Right renal cortex interstitium (tissue), 3 donors: ENCODE measurements at places on chromosomes 5 and 9. TPM values are rescaled to one million over a fixed set of nuclear protein-coding genes. Genes with fewer than 3 reads are reported as not detected.

The REEP2 gene
- polyA plus RNA-seq, result 7.2 TPM

The TMEM174 gene
- polyA plus RNA-seq, result 24.3 TPM

The ENTPD2 gene
- polyA plus RNA-seq, result 3.9 TPM

The CDKN2B gene
- polyA plus RNA-seq, result 0.23 TPM

The PRRC1 gene
- 87.9 TPM for polyA plus RNA-seq

The CDH12 gene
- 7.4 TPM for polyA plus RNA-seq

The NXNL2 gene
- polyA plus RNA-seq, result 2.1 TPM

The LHX3 gene
- polyA plus RNA-seq, result not detected

GRCh38 chr9:127390563-127390962, 6.4 kb upstream of the SLC2A8 start:
- DNase-seq, result no peak

GRCh38 chr5:178469975-178470759, 120.0 kb downstream of the COL23A1 start:
- DNase-seq, result no peak

DNA sequence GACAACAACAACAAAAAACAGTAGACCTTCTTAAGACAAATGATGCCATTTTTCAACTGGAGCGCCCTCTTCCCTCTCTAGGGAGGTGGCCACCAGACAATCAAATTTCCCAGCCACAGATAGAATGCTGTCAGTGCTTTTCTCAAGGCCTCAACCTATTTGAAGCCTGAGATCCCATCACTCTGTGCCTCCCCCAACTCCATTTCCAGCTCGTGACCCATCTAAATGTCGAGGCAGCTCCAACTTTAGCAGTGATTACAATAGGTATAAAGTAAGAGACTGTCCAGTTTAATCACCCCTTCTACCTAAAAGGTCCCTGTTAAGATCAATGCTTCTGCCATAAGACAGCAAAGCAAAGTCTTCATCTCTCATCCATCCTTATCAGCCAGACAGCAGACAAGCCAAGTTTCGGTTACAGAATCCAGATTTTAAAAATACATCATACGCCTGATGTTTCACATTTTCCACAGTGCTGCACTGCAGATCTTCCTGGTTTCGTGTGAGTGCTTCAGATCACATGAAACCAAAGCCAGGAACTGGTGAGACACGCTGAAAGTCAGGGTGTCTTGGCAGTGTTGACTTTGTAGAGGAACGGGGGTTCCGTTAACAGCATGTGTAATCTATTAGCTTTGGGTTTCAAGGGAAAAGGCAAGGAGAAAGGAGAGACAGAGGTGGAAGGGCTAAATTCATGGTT, 447.8 kb downstream of the ENC1 start:
- no peak for DNase-seq

DNA sequence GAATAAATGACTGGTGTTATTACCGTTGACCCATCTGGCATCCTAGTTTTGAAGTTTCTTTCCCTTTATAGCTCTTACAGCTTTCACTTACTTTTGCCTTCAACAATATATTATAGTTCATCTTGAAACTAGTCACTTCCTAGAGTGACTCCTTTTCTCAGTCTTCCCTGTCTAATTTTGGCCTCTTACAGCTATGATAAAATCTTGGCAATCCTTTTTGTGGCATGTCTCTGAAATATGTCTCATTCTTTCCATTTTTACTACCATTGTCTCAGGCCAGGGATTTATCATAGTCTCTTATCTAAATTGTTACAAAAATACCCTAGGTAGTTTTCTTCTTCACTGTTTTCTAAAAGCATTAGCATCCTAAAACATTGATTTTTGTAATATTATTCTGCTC, 621.3 kb upstream of the ZNF608 start:
- DNase-seq, result no peak

DNA sequence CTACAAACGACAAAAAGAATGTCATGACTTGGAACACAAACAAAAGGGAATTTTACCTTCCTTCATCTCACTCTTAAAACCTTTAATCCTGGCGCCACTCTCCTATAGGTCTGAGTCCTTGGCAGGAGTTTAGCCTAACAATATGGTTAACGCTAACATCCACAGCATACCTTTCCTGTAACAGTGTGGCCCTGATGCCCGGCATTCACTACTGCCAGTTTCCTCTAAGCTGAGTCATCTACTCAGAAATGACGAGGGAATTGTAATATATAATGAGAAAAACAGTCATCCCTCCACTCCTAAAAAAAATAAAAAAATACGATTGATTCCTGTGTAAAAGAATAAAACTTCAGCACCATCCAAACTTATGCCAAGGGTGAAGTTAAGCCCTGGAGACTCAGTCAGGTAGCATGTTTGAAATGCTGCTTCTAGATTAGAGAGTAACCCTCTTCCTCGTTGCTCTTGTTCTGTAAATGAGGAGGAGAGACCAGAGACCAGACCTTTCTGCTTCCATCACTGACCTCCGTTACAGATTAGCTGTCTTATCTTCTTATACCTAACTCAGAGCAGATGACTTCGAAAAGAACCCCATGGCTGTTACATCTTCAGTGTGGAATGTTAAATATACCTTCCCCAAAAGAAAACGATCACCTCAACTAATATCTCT, 37.4 kb downstream of the CCDC125 start:
- no peak for DNase-seq

- no peak for DNase-seq
These were observed 1.3 kb downstream of the TXN start for GRCh38 chr9:110255034-110255462.

- no peak for DNase-seq
These were observed 160.4 kb upstream of the CDH12 start for GRCh38 chr5:23013395-23013998.

- DNase-seq, result no peak
These were observed 255.5 kb upstream of the SEMA6A start for GRCh38 chr5:116830079-116830478.

DNA sequence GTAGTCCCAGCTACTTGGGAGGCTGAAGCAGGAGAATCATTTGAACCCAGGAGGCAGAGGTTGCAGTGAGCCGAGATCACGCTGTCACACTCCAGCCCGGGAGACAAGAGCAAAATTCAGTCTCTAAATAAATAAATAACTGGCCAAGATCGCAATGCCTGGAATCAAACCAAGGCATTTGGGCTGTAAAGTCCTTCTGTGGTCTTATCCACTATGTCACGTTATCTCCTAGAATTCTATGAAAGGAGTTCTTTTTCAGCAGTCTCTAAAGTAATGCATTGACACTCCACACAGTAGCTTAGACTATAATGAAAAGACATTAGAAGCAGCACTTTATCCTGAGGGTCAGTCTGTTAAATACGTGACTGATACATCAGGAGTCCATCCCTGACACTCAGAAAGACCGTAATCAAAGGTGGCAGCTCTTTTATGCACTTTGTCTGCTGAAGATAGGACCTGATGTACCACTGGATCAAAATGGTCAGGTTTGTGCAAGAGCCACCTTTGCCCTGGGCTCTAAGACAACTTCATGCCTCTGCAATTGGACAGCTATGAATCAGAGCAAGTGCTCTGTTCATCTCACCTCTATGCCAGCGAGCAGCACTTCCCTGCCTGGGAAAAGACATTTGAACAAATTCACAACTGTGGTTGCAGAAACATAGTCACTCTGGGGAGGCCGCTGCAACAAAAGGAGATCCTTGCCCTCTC, 31.7 kb upstream of the GNA14 start:
- DNase-seq, result no peak

GRCh38 chr5:16725575-16725974, 108.8 kb upstream of the RETREG1 start:
- no peak for DNase-seq

- no peak for DNase-seq
These were observed 214.4 kb upstream of the S1PR3 start for GRCh38 chr9:88776717-88777497.

- DNase-seq, result no peak
These were observed 491.5 kb upstream of the DAP start for GRCh38 chr5:11252523-11252922.

- no peak for DNase-seq
These were observed 545.8 kb upstream of the ARRDC3 start for GRCh38 chr5:91928754-91929521.

- DNase-seq, result no peak
These were observed 68.5 kb downstream of the SLC28A3 start for GRCh38 chr9:84271921-84272556.

GRCh38 chr9:20662156-20662555, 21.9 kb upstream of the FOCAD start:
- DNase-seq, result no peak

GRCh38 chr5:96961053-96961452, 25.2 kb downstream of the LNPEP start:
- DNase-seq, result no peak

- no peak for DNase-seq
These were observed 18.6 kb downstream of the TRIM14 start for GRCh38 chr9:98100456-98100855.

GRCh38 chr5:125006011-125006685, 259.7 kb upstream of the ZNF608 start:
- DNase-seq, result no peak

DNA sequence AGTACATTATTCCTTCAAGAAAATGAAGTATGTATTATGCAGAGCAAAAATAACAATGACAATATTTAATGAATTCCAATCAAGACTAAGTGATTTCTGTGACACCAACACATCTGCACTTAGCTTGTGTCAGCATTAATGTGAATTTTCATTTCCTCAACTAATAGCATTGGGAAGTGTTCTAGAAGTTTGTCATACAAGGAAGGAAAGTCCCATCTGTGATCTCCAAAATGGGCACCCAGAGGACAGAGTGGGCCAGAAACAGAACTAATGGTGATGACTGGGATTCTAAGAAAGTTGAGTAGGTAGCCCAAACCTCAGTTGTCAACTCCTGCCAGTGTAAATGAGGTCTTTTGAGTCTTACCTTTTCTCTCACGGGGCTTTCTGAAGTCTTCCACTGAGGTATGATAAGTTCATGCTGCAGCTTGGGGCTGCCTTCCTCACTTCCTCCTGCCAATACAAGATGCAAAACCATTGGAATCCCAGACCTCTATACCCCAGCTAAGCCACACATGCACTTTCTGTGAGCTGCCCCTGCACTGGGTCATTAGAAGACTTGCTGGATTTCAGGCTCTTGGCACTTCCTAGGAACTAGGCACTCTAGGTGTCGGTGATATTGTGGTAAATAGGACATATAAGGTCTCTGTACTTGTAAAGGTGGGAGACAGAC, 4.9 kb downstream of the ADAM19 start:
- no peak for DNase-seq

GRCh38 chr5:87195104-87195591, 72.5 kb upstream of the RASA1 start:
- no peak for DNase-seq

- no peak for DNase-seq
These were observed 76.6 kb upstream of the CACNA1B start for GRCh38 chr9:137801023-137801319.
